ENCODE measurements at places on chromosomes 5 and 9.

DNA sequence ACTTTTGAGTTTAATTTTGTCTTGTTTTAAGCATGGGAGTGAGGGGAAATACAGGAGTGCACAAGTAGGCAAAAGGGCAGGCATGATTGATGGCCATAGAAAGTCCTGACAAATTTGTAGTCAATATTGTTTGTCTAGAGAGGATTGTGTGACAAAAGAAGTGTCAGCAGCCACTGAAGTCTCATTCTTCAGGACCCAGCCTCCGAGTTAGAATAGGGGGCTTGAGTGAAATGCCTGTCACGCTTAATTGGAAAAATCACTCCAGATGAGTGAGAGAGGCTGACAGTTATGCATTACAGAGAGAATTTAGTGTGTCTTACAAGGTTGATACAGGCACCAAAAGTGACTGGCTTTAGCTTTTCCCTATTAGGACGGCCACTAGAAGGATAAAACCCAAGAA lies 81.9 kb upstream of the RPS23 start:
- no peaks in the 10 kb centered on the region for H3K4me1 ChIP-seq
- H3K4me3 ChIP-seq: no peak overlapping the region
- H3K36me3 ChIP-seq: no peaks in the 10 kb centered on the region
- no peak overlapping the region for H3K27ac ChIP-seq
- DNase-seq: no peak

DNA sequence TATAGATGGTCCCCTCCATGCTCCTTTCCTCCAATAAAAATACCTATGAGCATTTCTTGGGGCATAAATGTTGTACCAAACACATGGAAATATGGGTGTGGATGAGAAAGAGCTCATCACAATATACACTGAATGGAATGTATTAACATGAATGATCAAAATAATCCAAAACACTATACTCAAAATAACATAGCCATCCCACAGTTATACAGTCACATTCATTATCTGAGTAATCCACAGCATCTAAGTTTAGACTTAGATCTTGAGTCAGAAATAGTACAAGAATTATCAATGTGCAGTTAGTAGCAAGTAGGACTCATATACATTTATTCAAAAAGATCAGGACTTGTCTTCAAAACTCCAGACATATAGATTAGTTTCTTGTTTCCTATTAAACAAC lies 175.2 kb upstream of the NREP start:
- H3K36me3 ChIP-seq: no peaks in the 10 kb centered on the region
- no peaks in the 10 kb centered on the region for H3K27me3 ChIP-seq
- no peak overlapping the region for H3K4me3 ChIP-seq
- no peak overlapping the region for H3K27ac ChIP-seq
- no peaks in the 10 kb centered on the region for H3K4me1 ChIP-seq
- no peak for DNase-seq

- no peak overlapping the region for H3K27ac ChIP-seq
- peaks cover 5% of the 10 kb centered on the region for H3K4me1 ChIP-seq
- no peaks in the 10 kb centered on the region for H3K27me3 ChIP-seq
- H3K36me3 ChIP-seq: no peaks in the 10 kb centered on the region
Measured at GRCh38 chr9:14214065-14214684, 99.8 kb downstream of the NFIB start.

- H3K36me3 ChIP-seq: no peaks in the 10 kb centered on the region
- no peak overlapping the region for H3K27ac ChIP-seq
- no peak for DNase-seq
- no peaks in the 10 kb centered on the region for H3K27me3 ChIP-seq
- H3K4me3 ChIP-seq: no peak overlapping the region
Measured at GRCh38 chr9:111287127-111287526, 42.9 kb downstream of the OR2K2 start.

DNA sequence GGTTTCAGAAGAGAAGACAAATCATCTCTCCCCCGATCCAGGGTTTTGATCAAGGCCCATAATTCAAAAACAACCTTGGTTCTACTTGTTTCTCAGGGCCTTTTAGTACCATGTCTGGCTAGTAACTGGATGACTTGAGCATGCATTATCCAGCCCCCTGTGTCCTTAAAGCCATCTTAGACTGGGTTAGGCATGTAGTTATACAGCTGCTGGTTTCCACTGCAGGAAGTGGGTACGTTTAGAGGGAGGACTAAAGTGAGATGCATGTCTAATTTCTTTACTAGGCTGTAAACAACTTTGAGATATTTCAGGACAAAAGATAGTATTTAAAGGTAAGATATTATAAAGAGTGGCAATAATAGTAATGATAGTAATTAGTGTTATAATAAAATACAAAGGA lies 372.0 kb downstream of the PLK2 start:
- no peaks in the 10 kb centered on the region for H3K27me3 ChIP-seq
- H3K4me1 ChIP-seq: no peaks in the 10 kb centered on the region
- no peak overlapping the region for H3K27ac ChIP-seq
- no peaks in the 10 kb centered on the region for H3K36me3 ChIP-seq
- no peak for DNase-seq

DNA sequence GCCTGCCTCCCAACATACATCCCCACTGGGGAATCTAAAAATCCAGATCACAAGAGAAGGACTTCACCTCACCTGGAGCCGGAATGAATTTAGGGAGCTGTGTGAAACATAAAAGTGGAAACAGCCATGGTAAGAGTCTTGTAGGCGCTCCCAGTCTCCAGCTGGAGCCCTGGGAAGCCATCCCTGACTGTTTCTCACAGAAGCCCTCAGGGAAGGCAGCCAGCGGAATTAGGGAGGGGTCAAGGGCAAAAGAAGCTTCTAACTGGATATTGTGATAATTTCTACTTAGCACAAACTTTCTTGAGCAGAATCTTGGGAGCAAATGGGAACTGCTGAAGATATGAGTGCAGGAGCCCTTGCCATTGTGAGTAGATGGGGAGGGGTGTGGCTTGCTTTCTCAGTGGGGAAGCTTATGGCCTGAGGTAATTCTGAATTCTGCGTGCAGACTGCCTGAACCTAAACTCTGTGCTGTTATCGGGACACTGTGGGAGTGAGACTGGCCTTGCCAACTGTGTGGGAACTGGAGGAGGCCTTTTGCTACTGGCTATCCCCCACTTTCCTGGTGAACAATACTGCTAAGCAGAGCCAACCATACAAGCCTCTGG lies 174.4 kb upstream of the SMC2 start:
- H3K4me1 ChIP-seq: no peaks in the 10 kb centered on the region
- DNase-seq: no peak
- H3K27me3 ChIP-seq: no peaks in the 10 kb centered on the region
- no peaks in the 10 kb centered on the region for H3K36me3 ChIP-seq

DNA sequence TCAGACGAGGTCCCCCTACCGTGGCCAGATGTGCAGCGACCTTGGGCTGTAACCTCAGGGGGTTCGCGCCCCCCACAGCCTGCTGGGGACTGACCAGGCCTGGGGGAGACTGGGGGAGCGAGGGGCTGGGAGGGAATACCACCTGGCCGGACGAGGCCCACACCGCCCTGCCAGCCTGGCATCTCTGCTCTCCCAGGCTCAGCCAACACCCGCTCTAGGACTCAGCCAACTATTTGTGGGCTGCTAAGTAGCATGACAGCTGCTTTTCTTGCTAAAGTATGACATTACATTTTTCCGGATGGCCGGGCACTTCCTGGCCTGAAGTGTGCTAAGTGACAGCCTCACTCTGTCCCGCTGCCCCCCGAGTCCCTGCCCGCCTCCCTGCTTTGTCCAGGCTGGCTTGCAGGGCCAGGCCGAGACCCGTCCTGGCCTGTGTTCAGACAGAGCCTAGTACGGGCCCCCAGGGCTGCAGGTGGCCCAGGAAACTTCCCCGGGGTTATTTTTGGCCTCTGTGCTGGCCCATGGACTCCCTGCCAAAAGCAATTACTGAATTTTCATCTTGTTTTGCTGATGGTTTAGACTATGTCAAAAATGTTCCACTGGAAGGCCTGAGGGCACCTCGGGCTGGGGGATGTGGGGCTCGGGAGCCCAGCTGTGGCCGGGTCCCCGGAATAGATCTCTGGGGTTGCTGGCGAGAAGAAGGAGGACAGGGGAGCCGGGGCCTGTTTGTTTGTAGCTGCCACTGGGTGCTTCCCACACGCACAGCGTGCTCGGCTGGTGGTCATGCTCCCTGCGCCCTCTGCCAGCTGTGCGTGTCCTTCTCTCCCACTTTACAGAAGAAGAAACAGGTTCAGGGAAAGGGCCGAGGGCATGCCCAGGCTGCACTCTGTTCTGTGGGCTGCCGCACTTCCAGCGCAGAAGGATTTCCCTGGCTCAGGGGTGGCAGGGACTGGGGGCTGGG lies 13.4 kb upstream of the SLC2A6 start:
- no peaks in the 10 kb centered on the region for H3K36me3 ChIP-seq
- no peak overlapping the region for H3K27ac ChIP-seq

- no peak for DNase-seq
- H3K36me3 ChIP-seq: no peaks in the 10 kb centered on the region
- no peak overlapping the region for H3K4me3 ChIP-seq
- H3K27me3 ChIP-seq: no peaks in the 10 kb centered on the region
Measured at GRCh38 chr5:116864838-116865190, 290.2 kb upstream of the SEMA6A start.

GRCh38 chr5:138911441-138911840 lies 36.3 kb upstream of the LRRTM2 start:
- no peak for DNase-seq
- H3K4me3 ChIP-seq: no peak overlapping the region
- no peak overlapping the region for H3K27ac ChIP-seq
- no peaks in the 10 kb centered on the region for H3K4me1 ChIP-seq

DNA sequence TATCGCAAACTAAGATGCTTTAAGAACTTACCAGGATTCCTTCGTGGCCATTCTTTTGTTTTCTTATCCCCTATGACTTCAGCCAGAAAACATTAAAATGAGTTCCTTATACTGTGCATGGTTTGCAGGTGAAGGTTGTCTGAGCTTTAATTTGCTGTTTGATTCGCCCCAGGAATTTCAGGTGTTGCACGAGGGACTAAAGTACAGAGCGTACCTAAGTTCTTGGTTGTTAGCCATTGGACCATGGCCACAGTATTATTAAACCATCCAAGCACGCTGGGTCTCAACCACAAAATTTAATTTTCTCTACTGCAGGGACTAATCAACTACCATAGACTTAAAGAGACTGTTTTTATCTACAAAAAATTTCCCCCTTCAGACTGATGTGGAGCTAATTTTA lies 208.4 kb upstream of the MPDZ start:
- no peak overlapping the region for H3K27ac ChIP-seq
- H3K4me1 ChIP-seq: peaks cover 4% of the 10 kb centered on the region
- no peak overlapping the region for H3K4me3 ChIP-seq
- no peaks in the 10 kb centered on the region for H3K36me3 ChIP-seq
- H3K27me3 ChIP-seq: no peaks in the 10 kb centered on the region

Measured in H1 (cell line).